ENCODE measurements at places on chromosomes 16 and 17. TPM values are rescaled to one million over a fixed set of nuclear protein-coding genes. Genes with fewer than 3 reads are reported as not detected.

SLFN12L gene
- under 0.01 TPM for total RNA-seq

ADAMTS18 gene
- total RNA-seq, result not detected

KRTAP1-5 gene
- 34.8 TPM for total RNA-seq

CES5A gene
- total RNA-seq, result not detected

DNAH9 gene
- not detected for total RNA-seq

KIF18B gene
- 1.3 TPM for total RNA-seq

SOX15 gene
- total RNA-seq, result 0.18 TPM

TMEM106A gene
- total RNA-seq, result 1.4 TPM

USP43 gene
- total RNA-seq, result not detected

CDIPT gene
- total RNA-seq, result 48.3 TPM

CTRB2 gene
- total RNA-seq, result not detected

All from IMR-90 (cell line).